ENCODE measurements at places on chromosomes 3 and 15.

DNA sequence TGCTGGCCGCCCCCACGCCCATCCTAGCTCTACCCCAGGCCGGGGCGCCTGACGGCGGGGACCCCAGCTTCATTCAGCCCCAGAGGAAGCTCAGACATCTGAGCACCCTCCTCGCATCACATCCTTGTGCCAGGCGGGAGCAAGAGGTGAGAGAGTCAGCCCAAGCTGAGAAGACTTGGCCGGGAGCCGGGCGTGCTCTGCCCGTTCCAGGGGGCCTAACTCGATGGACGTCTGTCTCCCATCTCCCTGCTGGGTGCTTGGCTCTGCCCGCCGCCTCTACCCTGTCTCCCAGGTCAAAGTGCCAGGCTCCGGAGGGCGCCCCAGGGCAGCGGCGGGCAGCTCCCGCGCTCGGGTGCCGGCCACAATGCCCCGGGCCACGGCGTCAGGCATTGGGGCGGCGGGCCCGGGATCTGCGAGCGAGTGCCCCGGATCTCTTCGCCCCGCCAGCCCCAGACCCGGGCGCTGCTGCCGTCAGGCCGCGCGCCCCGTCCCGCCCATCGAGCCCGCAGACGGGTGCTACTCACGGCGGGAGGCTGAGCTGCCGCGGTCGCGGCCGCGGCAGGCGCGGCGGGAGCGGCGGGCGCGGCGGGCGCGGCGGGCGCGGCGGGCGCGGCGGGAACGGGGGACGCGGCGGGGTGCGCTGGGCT is 388 bp downstream of the DAPK2 start:
- DNase-seq = no peak

- peak; percentile 53 for DNase-seq
These were observed 65.1 kb upstream of the MBNL1 start for GRCh38 chr3:152203652-152204051.

DNA sequence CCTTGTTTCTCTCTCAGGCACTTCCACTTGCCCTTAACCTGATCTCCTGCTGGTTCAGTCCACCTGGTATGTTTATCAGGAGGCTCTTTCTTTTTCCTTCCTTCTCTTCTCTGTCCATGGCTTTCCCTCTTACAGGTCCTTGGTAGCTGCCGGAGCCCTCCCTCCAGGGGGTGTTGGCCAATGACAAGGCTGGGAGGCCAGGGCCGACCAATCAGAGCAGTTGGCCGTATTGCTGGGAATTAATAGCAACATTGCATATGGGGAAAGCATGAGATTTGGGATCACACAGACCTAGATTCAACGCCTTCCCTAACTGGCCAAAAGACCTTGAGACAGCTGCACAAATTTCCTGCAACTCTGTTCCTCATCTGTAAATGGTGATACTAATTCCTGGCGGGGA is 62.4 kb downstream of the CEMIP start:
- no peak for DNase-seq

- DNase-seq = no peak
These were observed 24.7 kb downstream of the CIP2A start for GRCh38 chr3:108564564-108564963.

DNA sequence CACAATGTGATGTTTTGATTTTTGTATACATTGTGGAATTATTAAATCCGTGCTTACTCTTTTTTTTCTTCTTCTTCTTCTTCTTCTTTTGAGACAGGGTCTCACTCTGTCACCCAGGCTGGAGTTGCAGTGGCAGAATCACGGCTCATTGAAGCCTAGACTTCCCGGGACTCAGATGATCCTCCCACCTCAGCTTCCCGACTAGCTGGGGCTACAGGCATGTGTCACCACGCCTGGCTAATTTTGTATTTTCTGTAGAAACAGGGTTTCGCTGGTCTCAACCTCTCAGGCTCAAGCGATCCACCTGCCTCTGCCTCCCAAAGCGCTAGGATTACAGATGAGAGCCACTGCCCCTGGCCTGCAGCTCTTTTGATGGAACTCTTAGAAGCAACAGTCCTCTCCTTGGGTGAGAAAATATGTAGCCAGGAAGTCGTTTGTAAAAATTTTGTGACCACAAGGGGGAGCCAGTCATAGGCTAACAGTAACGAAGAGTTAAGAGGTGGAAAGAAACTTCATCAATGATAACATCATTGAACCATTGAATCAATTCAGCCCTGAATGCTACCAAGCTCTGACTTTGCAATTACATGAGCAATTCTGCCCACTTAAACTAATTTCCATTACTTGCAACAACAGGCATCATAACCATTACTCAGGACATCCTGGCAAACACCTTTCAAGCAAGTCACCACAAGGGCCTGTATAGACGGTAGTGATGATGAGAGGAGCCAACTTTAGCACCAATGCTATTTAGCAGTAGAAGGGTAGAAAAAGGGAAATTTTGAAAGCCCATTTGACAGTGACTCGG is 16.7 kb upstream of the CMTM7 start:
- peak; percentile 72 for DNase-seq

- no peak for DNase-seq
These were observed 210.0 kb upstream of the PEX5L start for GRCh38 chr3:180246688-180247195.

DNA sequence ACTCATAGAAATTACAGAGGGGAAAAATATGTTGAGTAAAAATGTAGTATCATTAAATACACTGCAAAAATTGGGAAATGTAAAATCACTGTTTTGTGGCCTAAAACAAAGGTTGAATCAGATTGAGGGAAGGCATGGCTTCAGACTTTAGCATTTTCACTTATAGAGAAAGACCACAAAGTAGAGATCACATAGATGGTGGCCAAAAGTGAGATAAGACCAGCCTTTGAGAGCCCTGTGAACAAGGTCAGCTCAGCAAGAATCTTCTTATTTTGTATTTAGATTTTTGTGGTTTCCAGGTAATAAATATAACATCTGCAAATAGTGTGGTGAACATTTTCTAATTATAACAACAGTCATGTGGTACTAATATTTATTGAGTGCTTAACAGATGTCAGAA is 544.8 kb upstream of the DPPA4 start:
- DNase-seq = no peak
